ENCODE measurements at places on chromosomes 5 and 9. TPM values are rescaled to one million over a fixed set of nuclear protein-coding genes. Genes with fewer than 3 reads are reported as not detected.

DNA sequence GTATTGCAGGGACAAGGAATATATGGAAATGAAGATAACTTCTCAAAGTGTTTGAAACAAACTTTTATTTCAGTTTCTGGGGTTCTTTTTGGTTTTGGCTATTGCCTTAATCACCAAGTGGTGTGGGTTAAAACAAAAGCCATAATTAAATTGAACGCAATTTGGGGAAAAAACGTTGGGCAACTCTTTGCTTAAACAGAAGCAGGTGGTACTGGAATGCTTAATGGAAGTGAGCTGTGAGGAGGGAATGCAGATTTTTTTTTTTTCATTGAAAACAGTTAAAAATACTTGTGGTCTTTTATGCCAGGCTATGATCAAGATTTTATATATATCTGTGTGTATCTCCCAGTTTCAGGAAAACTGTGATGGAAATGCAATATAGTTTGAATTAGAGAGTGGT is 195.7 kb upstream of the TUT7 start:
- no peak for DNase-seq

DNA sequence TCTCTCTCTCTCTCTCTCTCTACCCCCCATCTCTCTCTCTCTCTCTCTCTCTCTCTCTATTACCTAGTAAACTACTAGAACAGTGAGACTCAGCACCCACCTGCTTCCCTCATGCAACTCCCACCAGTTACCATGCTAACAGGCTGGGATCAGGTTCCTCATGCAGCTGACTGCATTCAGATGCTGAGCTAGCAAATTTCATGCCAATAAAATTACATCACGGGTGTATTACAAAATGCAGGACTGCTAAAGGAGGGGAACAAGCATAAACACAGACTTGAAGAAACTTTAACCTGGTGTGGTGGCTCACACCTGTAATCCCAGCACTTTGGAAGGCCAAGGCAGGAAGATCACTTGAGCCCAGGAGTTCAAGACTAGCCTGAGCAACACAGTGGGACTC is 76.0 kb downstream of the CEMIP2 start:
- no peak for DNase-seq

DNA sequence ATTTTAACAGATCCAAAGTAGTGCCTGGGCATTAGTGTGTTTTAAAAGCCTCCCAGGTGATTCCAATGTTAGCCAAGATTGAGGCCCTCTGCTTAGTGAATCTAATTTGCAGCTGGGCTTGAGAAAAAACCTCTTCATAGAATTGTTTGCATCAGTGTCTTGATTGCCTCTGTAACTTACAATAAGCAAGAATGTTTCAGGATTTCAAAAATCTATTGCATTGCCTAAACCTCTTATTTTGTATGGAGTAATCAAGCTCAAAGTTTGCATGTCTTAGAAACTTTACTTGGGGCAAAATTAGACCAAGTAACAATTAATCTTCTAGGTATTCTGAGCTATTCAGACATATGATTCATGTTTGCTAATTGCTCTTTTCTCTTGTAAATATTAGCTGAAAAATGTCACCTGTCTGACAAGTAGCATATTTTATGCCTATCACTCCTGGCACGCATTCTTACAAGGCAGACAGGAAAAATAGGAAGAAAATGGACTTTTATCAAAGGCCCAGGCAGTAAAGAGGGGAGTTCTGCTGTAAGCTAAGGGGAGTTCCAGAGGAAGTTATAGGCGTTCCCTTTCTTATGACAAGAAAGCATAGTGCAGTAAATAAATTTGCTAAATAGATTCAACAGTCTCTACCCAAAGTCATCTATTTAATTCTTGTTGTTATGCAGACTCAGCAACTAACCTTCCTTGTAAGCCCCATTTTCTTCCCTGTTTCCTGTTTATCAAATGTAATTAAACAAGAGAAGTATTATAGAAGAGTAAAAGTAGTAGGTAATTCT is 21.0 kb downstream of the PDCD1LG2 start:
- no peak for DNase-seq

- no peak for DNase-seq
Observed at GRCh38 chr9:78437296-78437695, 140.4 kb downstream of the PSAT1 start.

GRCh38 chr9:14135421-14135820 is 178.5 kb downstream of the NFIB start:
- no peak for DNase-seq

GRCh38 chr9:135506327-135507103 is 6.0 kb downstream of the MRPS2 start:
- DNase-seq, result no peak

DNA sequence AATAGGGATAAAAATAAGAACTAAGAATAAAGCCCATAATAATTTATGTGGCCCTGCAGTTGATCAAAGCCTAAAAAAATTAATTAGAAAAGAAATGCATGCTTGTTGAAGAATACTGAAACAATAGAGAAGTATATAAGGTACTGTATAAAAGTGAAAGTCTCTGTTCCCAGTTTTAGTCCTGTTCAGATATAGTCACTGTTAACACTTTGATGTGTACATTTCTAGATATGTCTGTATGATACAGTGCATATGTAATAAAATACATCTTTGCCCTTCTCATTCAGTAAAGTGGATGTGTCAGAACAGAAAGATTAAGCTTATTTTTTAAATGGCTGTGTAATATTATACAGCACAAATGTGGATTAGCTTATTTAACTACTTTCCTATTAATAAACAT is 4.1 kb downstream of the C9orf85 start:
- no peak for DNase-seq

GRCh38 chr5:140321796-140322195 is 18.9 kb upstream of the PFDN1 start:
- no peak for DNase-seq

DNA sequence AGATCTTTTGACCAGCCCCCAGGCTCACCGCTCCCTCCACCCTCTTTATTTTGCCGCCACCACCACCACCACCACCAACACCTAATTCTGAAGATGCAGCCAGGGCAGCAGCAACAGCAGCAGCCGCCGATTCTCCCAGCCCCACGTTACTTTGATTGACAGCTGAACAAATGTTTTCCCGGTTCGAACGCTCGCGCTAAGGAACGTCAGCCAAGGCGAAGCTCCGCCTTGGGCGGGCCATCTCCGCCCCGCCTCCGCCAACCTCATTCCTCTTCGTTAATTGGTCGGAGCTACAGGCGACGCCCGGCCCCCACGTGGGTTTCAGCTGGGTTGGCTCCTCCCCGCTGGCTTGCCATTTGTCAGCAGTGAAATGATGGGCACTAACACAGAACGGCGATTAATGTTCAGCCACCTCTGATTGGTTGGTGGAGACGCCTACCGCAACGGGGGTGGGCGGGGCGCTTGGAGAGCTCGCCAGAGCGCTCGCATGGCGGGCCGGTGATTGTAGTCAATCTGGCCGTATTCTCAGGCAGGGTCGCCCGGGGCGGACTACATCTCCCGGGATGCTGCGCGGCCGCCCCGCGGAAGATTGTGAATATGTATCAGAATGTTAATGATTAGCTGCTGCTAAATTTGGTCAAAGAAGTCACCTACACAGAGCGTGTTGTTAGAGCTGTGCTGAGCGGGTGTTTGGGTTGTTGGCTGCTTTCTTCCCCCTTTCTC is at the start of gene TLE4:
TLE4 (plus strand) TSS at position 657 of the 723 bp plus-strand sequence. CDS start 826 bp downstream, outside the sequence.
- peak; percentile 99 for DNase-seq

DNA sequence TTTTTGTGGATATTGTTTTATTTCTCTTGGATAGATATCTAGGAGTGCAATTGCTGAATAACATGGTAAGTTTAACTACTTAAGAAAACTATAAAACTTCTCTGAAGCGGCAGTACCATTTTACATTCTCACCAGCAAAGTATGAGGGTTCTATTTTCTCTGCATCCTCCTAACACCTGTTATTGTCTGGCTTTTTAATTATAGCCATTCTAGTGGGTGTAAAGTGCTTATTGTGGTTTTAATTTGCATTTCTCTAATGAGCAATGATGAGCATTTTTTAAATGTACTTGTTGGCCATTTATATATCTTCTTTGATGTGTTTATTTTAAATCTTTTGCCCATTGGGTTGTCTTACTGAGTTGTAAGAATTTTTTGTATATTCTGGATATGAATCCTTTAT is 28.7 kb downstream of the SMIM32 start:
- no peak for DNase-seq

DNA sequence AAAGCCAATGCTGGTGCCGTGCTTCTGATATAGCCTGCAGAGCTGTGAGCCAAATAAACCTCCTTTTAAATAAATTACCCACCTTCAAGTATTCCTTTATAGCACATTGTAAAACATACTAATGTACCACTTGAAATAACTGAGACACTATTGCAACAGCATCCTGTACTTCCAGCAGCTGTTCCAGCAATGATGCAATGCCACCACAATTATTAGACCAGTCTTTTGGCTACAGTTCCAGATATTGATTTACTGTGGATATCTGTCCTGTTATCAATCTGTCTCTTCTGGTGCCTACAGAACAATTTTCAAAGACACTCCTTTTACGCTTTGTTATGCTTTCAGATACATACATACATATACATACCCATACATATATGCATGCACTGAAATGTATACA is 567.9 kb downstream of the TAF11L14 start:
- no peak for DNase-seq

DNA sequence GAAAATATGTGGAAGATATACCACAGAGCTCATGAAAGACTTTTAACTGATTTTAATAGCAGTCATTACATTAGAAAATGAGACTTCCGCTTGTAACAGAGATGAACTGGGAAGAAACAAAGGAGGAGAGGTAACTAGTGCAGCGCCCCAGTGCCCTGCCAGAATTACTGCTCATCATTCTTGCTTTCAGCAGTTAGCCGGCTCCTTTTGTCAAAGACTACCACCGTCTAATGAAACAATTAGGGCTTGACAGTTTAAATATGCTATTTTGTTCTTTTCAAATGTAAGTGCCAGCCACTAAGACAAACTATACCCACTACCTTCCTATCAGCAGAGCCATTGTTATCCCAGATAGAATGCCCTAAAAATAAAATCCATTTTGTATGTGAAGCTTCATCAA is 328.4 kb downstream of the EFNA5 start:
- DNase-seq, result no peak

DNA sequence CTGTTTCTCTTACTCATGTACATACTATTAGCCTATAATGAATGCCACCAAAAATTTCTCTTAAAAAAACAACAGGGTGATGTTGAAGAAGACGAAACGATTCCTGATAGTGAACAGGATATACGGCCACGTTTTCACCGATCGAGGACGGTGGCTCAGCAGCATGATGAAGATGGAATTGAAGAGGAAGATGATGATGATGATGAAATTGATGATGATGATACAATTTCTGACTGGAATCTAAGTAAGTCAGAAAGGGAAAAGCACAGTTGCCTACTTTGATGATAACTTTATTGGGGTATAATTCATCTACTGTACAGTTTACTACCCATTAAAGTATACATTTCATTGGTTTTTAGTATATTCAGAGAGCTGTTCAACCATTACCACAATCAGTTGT is 66.5 kb downstream of the TNPO1 start:
- DNase-seq, result no peak

- DNase-seq, result no peak
Observed at GRCh38 chr5:125088522-125089105, 342.2 kb upstream of the ZNF608 start.

- no peak for DNase-seq
Observed at GRCh38 chr9:93039976-93040375, 18.5 kb upstream of the SUSD3 start.

DNA sequence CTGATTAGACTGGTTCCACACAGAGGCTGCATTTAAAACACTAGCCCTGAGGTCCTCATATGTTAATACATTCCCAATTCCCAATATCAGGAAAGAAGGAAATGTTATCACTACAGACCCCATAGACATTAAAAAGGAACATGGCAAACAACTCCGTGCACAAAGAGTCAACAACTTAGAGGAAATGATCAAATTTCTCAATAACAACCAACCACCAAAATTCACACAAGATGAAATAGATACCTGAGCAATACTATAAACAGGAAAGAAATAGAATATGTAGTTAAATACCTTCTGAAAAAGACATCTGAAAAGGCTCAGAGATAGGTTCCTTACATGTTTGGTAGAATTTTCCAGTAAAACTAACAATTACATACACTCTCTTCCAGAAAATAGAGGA is 28.9 kb downstream of the SEMA4D start:
- DNase-seq, result no peak

GRCh38 chr5:98492258-98492657 is 281.2 kb upstream of the RGMB start:
- no peak for DNase-seq

DNA sequence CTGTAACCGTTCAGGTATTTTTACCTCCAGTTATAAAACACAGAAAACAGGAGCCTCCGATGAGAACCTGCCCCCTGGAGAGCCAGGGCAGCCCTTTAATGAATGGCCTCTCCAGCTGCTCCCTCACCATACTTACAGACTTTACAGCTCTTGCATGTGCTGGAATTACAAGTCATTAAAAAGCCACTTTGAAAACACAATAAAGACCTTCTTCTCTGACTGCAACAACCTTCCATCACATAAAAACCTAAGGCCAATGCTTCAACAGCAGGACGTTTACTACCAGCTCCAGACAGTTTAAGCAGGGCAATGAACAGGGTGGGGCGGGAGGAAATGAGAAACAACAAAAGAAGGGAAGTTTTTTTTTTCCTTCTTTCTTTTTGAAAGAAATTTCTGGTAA is 213.8 kb downstream of the MLLT3 start:
- DNase-seq, result no peak

DNA sequence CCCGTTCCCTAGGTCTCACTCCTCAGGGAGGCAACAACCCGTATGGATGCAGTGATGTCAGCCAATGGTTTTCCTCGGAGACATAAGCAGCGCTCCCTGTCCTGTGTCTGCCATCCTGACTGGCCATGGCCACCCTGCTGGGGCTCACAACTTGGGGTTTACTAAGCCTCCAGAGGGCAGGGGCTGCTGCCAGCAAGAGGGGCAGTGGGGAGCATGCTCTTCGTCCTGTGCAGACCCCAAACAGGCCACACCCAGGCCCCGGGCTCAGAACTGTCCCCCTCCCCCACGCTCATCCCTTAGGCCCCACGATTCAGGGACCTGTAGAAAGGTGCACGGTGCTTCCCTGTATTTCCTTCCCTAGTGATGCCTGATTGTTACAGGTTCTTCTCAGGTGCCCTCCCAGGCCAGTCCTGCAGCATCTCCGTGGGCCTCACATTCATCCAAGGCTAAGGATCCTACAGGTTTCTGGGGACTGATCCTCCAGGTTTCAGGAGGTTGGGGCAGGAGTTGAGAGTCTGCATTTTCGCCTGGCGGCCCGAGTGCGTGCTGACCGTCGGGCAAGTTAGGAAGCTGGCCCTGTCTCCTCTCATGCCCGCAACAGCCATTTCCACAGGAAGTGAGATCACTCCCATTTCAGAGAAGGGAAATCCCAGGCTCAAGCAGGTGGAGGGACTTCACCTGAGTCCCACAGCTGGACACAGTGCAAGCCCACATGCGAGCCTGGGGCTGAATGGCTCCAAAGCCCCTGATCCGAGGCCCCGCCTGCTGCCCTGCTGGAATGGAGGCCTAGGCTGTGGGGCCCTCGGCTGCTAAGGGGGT is 217.6 kb downstream of the ROR2 start:
- no peak for DNase-seq

Gene PCDHA10
- 0.03 TPM for total RNA-seq

Gene TEK
- total RNA-seq, result 1.5 TPM

Gene ADAMTS12
- not detected for total RNA-seq

Gene ADGRV1
- total RNA-seq, result 3.6 TPM

Gene RLN1
- not detected for total RNA-seq
